ENCODE measurements at places on chromosomes 2 and 18. TPM values are rescaled to one million over a fixed set of nuclear protein-coding genes. Genes with fewer than 3 reads are reported as not detected.

SLC5A6 gene
- total RNA-seq, result 82.0 TPM

DYSF gene
- 2.3 TPM for total RNA-seq

ELOA2 gene
- not detected for total RNA-seq

LYG2 gene
- total RNA-seq, result 0.61 TPM

POTEJ gene
- not detected for total RNA-seq
